ENCODE measurements at places on chromosomes 5 and 9. TPM values are rescaled to one million over a fixed set of nuclear protein-coding genes. Genes with fewer than 3 reads are reported as not detected.

The FGF18 gene
- 1.2 TPM for total RNA-seq

The GARIN3 gene
- total RNA-seq = not detected

The TAF11L5 gene
- total RNA-seq = not detected

The IRGM gene
- not detected for total RNA-seq

The KCNIP1 gene
- not detected for total RNA-seq

The ZDHHC21 gene
- 2.7 TPM for total RNA-seq

The RPL12 gene
- total RNA-seq = 2,837 TPM

The SLC6A19 gene
- total RNA-seq = 0.22 TPM

All from A549 treated with Mapracorat at 1 μM for 4 hours (cell line).